Left forelimb (tissue), 1 donor: ENCODE measurements at places on chromosomes 7 and 10.

DNA sequence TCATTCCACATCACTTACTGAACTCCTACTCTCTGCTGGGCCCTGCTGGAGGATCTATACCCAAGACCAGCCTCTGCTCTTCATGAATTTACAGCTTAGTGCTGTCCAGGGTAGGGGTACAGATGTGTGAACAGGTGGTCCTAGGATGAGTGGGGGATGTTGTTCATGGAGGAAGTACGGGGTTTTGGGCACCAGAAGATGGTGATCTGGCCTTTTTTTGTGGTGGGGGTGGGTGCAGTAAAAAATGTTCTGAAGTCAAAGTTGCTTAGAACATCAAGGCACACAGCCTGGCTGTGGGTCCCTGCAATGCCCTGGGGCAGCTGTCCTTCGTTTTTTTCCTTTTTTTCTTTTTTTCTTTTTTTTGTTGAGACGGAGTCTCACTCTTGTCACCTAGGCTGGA is 34.2 kb upstream of the GNA12 start:
- DNase-seq, result no peak

- no peak for DNase-seq
Measured at GRCh38 chr7:11175887-11176286, 202.2 kb downstream of the PHF14 start.

GRCh38 chr10:10803278-10803677 is 214.4 kb upstream of the CELF2 start:
- DNase-seq, result no peak

DNA sequence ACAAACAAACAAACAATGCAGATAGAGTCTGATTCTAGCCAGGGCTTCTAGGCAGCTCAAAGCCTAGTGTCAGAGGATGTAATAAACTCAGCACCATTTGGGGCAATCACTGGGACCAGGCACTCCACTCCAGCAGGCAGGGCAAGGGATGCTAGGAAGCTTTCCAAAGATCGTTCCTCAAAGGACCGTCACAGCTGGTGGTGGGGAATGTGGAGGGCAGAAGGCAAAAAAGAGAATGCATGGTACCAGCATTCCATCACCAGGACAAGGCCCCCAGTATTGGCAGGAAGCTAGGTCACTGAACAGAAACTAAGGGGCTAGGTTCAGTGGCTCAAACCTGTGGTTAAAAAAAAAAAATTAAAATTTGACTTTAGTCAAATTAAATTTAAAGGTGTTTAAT is 94.2 kb downstream of the CUL2 start:
- no peak for DNase-seq

GRCh38 chr7:141860207-141860606 is 18.9 kb upstream of the PRSS37 start:
- DNase-seq, result no peak

- no peak for DNase-seq
Measured at GRCh38 chr10:20202337-20202736, 386.1 kb downstream of the PLXDC2 start.

DNA sequence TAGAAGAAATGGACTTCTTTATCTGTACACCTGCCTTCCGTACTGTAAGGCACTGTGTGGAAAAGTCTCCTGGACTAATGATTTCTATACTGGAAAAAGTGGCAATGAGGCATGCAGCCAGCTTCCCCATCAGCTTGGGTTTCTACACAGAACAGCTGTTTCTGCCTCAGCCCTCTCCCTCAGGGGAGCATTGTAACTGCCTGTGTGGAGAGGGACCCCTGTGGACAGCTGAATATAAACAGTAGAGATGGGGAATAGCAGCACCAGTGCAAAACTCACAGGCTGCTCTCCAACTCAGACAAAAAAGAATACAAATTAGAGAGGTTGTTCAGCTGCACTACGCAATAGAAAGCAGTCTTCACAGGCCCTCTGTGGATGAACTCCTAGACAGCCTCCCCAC is 451.3 kb upstream of the MBL2 start:
- no peak for DNase-seq

DNA sequence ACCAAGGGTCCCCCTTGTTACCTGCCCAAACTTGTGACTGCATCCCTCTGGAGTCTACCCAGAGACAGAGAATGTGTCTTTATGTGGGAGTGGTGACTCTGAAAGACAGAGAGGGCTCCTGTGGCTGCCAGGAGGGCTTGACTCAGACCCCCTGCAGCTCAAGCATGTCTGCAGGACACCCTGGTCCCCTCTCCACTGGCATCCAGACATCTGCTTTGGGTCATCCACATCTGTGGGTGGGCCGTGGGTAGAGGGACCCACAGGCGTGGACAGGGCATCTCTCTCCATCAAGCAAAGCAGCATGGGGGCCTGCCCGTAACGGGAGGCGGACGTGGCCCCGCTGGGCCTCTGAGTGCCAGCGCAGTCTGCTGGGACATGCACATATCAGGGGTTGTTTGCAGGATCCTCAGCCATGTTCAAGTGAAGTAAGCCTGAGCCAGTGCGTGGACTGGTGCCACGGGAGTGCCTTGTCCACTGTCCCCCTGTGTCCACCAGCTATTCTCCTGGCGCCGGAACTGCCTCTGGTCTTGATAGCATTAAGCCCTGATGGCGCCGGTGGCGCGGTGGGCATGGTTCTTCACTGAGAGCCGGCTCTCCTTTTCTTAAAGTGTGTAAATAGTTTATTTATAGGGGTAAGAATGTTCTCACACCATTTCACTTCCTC is 19.4 kb upstream of the SH2D4B start:
- DNase-seq, result no peak

- DNase-seq, result no peak
Measured at GRCh38 chr7:34155220-34155908, 250.0 kb downstream of the BMPER start.

DNA sequence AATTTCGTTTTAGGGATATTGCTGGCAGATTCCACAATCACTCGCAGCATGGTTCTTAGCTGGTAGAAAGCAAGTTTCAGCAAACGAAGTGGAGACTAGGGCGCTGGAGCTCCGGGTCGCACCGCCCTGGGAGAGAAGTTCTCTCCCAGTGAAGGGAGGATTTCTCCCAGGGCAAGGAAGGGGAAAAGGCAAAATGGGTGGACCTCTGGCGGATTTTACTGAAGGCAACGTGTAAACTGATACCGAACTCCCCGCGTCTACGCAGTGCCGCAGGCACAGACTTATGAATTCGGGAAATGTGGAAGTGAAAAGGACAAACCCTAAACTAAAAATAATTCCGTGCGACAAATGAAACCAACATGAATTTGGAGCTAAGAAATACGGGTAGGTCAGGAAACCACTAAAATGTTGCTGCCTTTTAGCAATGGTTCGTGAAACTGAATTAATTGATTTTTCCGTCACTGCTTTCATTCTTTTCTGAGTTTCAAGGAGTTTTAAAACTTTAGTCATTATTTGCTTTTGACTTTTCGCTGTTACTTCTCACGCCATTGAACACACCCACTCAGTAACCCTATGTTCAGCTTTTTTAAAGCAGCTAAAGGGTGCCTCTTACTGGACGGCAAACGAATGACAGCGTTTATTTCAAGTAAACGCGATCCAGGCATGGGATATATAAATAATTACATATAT is at the start of gene MYOF:
MYOF (minus strand) TSS at position 190 of the 690 bp plus-strand sequence; CDS start at position 50, 140 bp downstream.
- peak; percentile 81 for DNase-seq

DNA sequence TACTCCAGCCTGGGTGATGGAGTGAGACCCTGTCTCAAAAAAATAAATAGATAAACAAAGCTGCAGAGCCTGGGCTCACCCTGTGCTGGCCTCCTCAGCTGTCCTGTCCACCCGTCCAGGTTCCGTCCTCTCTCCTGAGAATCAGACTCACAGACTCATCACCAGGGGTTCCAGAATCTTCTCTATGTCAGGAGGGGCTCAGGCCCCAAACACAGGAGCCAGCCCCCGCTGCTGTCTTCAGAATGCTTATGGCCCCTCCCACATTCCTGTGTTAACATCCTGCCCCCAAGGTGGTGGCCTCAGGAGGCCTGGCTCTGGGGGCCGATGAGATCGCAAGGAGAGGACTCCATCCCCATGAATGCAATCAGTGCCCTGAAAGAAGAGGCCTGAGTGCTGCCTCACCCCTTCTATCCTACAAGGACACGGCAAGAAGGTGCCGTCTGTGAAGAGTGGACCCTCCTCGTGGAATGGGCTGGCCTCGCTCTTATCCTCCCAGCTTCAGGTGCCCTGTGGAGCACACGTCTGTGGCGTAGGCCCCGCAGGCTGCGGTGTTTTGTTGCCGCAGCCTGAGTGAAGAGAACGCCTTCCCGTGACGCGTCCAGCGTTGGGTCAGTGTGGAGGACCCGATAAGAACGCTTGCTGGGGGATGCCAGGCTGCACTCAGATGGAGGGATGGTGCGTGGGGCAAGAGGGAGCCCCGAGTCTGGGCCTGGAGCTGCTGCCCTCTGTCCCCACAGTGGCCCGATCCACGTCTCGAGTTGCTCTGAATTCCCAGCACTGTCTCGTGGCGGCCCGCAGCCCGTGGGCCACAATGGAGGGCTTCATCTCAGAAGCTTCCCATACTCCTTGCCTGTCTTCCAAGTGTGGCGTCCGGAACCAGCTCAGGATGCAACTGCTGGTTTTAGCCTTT is 77.1 kb downstream of the INPP5A start:
- peak; percentile 53 for DNase-seq

GRCh38 chr10:70589762-70590654 is 12.5 kb downstream of the PRF1 start:
- DNase-seq, result peak; percentile 77

- DNase-seq, result no peak
Measured at GRCh38 chr10:129366450-129366849, 100.6 kb upstream of the MGMT start.
